ENCODE measurements at places on chromosomes 7 and 10.

GRCh38 chr7:98365863-98366561 lies 34.9 kb downstream of the BAIAP2L1 start:
- no peak for DNase-seq

- no peak for DNase-seq
Observed at GRCh38 chr7:91128683-91129348, 135.4 kb upstream of the FZD1 start.

DNA sequence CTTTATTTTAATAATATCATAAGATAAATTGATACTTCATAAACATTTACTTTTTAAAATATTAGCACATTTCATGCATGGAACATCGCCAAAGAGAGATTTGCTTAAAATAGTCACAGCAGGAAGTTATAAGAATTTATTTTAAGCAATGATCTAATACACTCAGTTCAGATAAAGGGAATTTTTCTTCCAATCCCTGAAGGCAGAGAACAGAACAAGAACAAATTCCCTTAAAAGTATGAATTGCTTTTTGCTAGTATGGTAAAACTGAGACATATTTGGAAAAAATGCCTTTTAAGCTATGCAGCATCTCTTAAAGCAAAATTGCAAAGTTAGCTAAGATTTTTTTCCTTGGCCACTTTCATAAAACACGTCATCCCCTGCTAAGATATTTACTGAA lies 91.0 kb downstream of the SEMA3D start:
- no peak for DNase-seq

DNA sequence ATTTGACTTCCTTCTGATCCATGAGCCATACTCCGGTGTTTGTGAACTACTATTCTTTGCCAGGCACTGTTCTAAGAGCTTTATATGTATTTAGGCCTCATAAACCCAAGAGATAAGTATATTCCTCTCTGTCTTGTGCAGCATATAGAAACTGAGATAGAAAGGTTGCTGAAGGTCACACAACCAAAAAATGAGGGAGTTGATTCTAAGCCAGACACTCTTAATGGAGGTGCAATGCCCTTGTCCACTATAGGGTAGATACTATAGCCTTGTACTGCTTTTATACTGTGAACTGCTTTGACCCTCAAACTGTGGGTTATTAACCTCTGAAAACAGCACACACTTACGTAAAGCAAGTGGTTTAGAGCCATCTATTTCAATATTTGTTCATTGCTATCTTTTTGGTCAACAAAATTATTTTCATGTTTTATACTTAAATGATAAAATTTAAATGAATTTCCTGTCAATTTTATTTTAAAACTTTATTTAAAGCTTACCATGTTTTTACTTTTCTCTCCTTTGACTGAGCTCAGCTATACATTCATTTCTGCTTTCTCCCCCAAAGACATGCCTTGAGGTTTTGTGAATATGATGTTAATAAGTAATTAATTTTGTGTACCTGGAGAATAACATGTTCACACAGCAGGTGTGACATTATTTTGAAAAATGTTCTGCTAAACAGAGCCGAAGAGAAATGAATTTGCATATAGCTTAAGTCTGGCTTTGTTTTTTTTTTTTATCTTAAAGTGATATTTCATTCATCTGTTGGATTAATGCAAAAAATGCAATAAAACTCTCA lies 687.3 kb downstream of the DNAJB9 start:
- no peak for DNase-seq

DNA sequence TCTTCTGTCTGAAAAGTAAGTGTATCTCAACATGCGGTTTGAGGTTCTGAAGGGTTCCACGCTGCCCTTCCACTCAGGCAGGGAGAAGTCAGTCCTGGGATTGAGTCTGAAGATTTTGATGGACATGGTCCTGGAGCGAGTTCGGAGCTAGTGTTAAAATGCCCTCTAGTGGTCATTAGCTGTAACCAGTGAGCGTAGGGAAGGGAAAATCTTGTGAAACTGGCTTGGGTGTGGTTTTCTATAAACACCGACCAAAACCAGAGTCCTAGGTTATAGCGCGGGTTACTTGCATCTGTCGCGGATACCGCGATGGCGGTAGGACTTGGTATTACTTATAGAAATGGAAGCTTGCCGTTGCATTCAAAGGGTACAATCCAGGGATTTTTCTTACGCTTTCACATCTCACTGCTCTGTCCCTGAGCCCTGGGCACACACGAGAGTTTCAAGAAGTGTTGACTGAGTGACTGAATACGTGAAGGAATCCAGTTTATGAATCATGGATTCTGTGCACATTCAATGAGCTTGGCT lies 348.2 kb upstream of the C7orf33 start:
- no peak for DNase-seq

DNA sequence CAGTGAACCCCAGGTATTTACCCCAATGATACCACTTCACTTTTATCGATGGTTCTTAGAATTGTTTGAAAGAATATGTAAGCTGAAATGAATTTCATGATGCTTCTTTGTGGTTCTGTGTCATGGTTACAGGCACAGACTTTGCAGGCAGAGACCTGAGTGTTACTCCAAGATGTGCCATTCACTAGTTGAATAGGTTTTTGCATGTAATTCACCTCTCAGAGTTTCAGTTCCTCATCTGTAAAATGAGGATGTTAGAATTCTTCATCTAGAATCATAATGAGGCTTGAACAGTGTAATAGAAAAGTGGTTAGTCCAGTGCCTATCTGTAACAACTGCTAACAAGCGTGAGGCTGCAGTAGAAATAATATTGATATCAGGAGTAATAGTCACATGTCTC lies 54.6 kb downstream of the VSTM2A start:
- no peak for DNase-seq

GRCh38 chr7:151876899-151877777 lies at the start of gene PRKAG2:
Gene PRKAG2, minus strand, starts transcription at chr7:151877115. Its CDS starts 495 bp downstream, at chr7:151876620.
- DNase-seq: peak; percentile 46

DNA sequence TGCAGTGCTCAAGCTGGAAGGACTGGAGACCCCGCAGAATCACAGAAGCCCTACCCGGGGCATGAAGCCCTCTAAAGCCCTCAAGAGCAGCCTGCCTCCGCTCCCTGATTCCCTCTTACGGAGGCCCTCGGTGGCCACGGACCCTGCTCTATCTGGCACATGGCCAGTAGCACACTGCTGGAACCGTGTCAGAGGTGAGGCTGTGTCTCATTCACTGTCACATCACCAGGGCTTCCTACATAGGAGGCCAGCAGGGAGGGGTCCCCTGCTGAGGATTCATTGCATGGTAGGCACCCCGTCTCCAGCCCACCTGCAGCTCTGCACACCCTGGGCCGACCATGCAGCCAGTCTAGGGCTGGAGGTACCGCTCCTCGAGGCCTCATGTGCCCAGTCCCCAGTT lies 259.2 kb downstream of the TNS3 start:
- no peak for DNase-seq

GRCh38 chr7:38339953-38340819 lies 66.8 kb upstream of the TARP start:
- no peak for DNase-seq

- DNase-seq: no peak
Observed at GRCh38 chr10:110044681-110045080, 36.9 kb downstream of the ADD3 start.

GRCh38 chr7:118731854-118732253 lies 507.4 kb downstream of the ANKRD7 start:
- no peak for DNase-seq

GRCh38 chr10:61183967-61184366 lies 240.0 kb upstream of the RHOBTB1 start:
- no peak for DNase-seq

GRCh38 chr10:37478381-37478780 lies 353.0 kb downstream of the ANKRD30A start:
- no peak for DNase-seq

- no peak for DNase-seq
Observed at GRCh38 chr10:111956841-111957240, 226.7 kb downstream of the GPAM start.

- DNase-seq: no peak
Observed at GRCh38 chr10:33566001-33566400, 231.5 kb upstream of the NRP1 start.

GRCh38 chr10:4514445-4515108 lies 311.4 kb upstream of the AKR1E2 start:
- DNase-seq: no peak

GRCh38 chr7:157622000-157622399 lies 285.2 kb downstream of the DNAJB6 start:
- no peak for DNase-seq

- no peak for DNase-seq
Observed at GRCh38 chr7:111671927-111672326, 109.6 kb upstream of the IMMP2L start.

GRCh38 chr7:107967420-107967819 lies 35.5 kb downstream of the LAMB1 start:
- DNase-seq: no peak

DNA sequence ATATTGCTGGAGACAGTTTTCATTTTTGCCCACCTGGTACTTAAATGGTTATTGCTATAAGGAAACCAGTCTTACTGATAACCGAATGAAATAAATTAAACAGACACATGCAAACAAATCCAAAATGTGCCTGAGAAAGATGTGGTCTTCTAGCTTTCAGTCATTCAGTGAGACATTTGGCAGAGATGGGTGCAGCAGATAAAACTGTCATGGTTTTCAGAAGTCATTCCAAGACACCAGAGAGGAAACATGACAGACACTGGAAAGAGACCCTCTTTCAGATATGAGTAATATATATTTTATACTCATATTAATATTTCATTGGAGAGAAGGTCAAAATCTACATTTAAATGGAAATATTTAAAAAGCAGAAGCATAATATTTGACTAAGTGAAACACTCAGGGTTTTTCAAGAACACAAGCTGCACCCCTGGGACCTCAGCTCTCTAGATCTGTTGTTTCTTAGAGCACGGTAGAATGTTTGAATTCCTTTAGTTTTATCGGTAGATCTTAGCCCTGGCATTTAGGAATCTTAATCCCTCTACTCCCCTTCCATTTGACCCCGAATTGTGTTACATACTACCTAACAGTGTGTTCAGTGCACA lies 246.1 kb downstream of the AUTS2 start:
- no peak for DNase-seq

DNA sequence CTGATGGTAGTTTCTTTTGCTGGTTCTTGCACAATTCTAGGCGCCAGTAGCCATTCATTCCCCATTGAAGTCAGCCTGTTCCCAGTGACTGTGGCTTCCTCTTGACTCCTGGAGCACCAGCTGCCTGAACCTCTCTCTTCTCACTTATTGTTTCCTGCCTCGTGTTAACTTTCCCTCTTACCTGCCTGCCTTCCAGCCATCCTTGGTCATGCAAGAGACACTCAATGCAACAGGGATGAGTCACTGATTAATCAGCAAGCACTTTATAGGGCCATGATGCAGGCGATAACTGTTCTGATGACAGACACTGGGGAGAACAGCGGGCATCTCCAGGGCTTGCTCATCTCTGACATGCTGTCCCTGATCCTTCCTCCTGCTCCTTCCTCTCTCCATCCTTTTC lies 122.0 kb downstream of the PLCE1 start:
- no peak for DNase-seq

DNA sequence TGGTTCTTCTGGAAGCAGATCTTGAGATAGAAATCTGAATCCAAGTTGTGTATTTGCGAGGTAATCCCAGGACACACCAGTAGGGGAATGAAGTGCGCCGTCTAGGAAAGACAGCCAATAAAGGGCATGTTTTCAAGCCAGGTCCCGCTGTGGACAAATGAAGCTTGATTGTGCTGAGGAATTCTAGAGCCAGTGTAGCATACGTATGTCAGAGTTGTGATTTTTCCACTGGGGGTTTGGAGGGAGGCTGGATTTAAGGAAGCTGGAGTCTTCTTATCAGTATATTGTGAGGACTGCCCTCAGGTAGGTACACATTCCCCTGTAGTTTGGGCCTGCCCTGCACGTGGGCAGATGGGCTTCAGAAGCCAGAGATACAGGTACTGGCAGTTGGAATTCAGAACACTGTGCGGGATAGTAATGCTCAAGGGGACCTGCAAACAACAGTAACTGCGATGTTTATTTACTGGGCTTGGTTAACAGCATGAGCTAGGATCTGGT lies 50.9 kb downstream of the GALNT11 start:
- no peak for DNase-seq

DNA sequence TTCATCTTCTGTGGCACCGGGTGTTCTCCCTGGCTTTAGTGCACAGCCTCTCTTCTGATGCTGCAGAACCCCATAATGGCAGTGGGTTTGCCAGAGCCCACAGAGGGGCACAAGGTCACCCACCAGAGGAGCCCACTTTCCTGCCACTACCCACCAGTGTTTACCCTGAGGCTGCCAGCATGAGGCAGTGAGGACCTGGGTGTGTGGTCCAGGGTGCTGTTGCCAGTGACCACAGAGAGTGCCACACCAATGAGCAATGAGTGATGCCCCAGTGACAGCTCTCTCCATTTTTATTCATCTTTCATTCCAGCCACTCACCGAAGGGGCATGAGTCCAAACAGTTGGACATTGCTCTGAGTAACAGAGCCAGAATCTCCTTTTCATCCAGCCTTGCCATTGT lies 34.8 kb downstream of the MTURN start:
- DNase-seq: no peak

DNA sequence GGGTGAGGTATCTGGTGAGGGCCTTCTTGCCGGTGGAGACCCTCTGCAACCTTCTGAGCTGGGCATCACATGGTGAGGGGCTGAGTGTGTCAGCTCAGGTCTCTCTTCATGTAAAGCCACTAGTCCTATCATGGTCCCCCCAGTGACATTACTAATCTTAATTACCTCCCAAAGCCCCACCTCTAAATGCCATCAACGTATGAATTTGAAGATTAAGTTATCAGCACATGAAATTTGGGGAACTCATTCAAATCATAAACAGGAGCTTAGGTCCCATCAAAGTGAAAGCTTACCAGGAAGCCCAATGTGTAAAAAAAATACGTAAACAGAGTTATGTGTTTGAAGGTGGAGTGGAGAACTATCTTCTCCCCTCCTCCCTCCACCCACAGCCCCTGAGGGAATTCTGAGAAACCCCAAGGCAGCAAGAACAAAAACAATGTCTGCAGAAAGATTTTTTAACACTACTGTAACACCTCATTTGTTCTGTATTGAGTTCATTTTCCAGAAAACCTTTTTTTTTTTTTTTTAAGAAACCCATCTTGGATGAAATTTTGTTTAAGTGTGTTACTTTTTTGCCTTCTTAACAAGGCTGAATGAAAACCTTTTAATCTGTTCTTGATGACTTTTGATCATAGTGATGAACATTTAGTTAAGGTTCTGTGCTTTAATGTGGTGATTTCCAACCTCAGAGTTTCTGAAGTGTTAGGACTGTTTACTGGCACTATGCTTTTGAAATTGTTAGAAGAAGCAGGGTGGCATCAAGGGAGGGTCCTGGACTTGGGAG lies 19.1 kb upstream of the PCGF5 start:
- no peak for DNase-seq

DNA sequence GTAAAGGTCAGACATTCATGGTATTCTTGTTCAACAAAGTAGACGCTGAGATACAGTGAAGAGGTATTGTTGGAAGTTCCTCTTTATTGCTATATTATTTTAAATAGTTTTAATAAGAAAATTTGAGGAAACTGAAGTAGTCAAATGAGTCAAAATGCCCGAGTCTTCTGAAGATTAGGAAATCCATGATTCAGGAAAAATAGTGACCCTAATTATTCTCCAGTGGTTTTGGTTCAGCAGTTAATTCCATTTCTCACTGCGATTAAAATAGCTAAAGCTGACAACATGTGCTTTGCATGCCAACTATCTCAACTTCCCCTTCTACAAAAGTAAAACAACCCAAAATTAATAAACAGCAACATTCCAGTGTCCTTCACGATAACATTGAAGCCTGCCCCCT lies 32.7 kb upstream of the PFKP start:
- DNase-seq: no peak

- DNase-seq: no peak
Observed at GRCh38 chr7:142992427-142992826, 30.3 kb upstream of the KEL start.

Data from omental fat pad (tissue), 4 donors.